Fibroblast of mammary gland (primary cell): ENCODE measurements at places on chromosomes 5 and 9.

DNA sequence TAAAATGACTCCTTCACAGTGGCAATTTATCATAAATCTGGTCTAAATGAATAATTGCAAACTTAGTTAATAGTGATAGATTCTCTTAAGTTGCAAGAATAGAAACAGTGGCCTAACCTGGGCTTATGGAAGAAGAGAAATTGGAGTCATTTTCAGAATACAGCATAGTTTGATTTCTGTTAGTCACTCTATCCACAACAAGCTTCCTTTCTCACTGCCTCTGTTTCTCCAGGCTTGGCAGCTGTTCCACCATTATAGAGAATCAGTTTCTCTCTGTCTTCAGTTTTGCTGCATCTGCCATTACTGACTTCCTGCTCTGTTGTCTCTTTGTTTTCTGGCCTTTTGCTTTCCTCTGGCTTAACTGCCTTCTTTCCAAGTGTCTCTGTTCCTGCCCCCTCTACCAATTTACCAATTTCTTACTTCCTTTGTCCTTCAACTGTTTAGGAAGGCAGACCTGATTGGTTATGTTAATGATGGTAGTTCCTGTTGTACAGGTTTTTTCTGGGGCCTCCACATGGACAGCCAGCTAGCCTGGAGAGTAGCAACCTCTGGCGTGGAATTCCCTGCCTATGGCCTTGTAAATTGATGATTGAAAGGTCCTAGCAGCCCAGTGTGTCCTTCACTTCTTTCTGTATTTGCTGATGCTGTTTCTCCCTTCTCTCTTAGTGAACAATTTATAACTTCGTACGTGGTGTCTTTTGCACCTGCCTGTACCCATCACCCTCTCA is 75.9 kb upstream of the RASGRF2 start:
- no peak for DNase-seq

DNA sequence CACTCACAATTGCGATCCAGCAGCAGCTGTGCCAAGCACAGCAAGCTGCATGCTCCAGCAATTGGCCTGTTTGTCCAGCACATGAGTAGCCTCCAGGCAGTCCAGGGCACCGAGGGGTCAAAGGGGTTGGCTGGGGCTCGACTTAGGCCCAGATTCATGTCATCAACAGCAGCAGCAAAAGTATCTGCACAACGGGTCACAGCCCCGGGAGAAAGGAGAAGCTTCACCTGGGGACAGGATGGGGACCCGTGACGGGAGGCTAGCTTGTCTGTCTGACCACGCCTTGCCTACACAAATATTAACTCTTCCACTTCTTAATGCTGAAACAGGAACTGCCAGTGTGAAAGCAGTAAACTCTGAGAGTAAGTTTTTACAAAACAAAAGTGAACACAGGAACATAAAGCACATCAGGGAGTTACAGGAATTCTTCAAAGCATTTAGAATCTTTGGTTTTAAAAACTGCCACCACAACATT is 191.2 kb downstream of the PIK3R1 start:
- no peak for DNase-seq

- DNase-seq: peak; percentile 78
Observed at GRCh38 chr9:124264823-124265233, 7.1 kb downstream of the NEK6 start.

DNA sequence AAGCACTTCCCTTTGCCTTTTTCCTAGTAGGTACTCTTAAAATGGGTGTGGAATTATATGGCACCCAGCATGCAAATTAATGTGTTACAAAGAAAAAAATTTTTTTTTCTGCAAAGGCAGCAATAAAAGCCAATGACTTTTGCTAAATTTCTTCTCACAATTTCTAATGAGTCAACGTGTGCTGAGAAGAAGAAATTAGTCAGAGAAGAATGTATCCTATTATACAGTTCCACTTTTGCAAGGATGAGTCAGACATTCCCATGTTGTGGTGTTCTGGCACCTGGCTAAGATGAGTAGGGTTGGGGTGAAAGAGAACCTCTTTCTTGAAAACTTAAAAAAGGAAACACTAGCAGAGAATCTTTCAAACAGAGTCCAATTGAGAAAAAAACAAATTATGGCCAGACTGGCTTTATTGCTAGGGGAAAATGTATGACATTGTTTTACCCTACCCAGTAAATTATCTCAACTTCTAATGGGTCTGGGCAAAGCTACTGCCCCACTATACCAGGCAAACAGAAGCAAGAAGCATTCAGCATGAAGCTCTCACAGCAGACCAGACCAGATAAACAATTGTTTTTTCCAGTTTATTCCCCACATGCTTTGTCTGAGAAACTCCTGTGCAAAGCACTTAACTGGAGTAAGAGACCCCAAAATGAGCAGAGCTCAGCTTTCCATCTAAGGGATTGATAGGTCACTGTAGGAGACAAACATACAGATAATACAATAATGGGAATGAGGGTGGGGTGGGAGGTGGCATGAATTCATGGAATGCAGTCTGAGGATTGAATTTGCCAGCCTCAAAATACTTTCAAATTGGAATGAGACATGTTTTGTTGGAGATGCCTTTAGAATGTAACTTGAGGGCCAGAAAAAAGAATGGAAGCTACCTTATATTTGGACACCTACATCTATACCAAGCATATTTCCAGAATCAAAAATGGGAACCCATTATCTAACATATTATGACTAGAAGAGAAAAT is 220.8 kb upstream of the RFX3 start:
- peak; percentile 93 for DNase-seq
